Lower leg skin (tissue), 4 donors: ENCODE measurements at places on chromosomes 5 and 9. TPM values are rescaled to one million over a fixed set of nuclear protein-coding genes. Genes with fewer than 3 reads are reported as not detected.

- DNase-seq, result no peak
Measured at GRCh38 chr5:164207646-164208045, 702.2 kb downstream of the MAT2B start.

DNA sequence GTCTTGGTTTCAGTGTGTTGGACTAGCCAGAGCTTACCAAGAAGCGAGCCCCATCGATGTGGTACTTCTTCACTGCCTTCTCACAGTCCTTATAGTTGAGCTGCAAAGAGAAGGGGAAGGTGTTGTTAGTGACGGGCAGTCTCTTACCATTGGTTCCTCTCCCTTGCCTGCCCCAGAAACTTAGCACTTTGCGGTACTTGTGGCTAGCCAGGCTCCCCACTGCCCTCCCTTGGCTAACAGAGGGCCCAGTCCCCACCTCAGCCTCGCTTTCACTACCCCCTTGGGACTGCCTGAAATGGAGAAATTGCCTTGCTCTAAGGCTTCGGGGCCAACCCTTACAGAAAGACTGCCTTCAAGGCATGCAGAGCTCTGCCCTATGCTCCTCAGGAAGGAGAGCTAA lies 4.3 kb downstream of the LCP2 start:
- no peak for DNase-seq

PCDHB16 gene
- 1.1 TPM for total RNA-seq

PIP5K1B gene
- total RNA-seq, result 2.4 TPM

BSPRY gene
- 41.1 TPM for total RNA-seq

- no peak for DNase-seq
Measured at GRCh38 chr5:63400079-63400478, 562.2 kb downstream of the HTR1A start.

TNFSF8 gene
- 2.5 TPM for total RNA-seq

- peak; percentile 67 for DNase-seq
Measured at GRCh38 chr9:126301985-126302603, 24.5 kb upstream of the MVB12B start.

- no peak for DNase-seq
Measured at GRCh38 chr5:131595088-131596033, 39.7 kb downstream of the RAPGEF6 start.

- DNase-seq, result no peak
Measured at GRCh38 chr5:142360051-142360498, 35.3 kb upstream of the SPRY4 start.

- no peak for DNase-seq
Measured at GRCh38 chr5:113064806-113065205, 88.2 kb downstream of the DCP2 start.

GRCh38 chr9:23431459-23431858 lies 394.6 kb downstream of the ELAVL2 start:
- DNase-seq, result no peak

DNA sequence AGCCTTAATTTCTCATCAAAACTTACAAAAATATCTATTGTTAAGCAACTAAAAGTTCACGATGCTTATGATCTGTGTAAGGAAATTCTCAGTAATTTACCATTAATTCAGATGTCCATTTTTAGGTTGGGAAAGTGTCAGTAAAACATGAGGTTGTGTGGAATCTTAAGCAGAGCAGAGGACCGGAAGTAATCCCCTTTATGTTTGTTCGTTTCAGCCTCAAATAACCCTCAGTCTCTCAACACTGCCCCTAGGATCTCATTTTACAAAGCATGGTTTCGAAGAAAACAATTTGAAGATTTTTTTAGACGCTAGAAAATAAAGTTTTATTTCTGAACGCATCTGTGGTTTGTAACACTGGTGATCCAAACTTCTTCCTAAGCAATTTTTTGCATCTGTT lies 504.2 kb downstream of the MAT2B start:
- no peak for DNase-seq

DNA sequence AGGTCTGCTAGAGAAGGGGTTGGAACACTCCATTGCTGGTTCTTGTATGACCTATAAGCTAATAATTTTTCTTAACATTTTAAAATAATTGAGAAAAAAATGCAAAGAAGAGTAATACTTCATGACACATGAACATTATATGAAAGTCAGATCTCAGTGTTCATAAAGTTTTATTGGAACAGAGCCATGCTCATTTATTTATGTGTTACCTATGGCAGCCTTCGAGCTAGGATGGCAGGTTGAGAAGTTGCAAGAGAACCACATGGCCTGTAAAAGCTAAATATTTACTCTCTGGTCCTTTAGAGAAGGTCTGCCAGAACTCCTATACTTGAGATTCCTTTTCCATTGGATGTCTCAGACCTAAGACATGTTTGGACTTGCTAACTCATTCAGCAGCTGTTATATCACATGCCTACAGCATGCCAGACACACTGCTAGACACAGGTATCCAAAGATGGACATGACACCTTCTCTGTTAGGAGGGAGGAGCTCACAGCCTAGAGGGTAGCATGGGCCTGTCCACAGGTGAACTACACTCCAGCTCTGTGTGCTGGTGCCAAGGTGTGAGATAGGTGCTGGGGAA lies 304.3 kb downstream of the ARHGAP26 start:
- DNase-seq, result no peak

DNA sequence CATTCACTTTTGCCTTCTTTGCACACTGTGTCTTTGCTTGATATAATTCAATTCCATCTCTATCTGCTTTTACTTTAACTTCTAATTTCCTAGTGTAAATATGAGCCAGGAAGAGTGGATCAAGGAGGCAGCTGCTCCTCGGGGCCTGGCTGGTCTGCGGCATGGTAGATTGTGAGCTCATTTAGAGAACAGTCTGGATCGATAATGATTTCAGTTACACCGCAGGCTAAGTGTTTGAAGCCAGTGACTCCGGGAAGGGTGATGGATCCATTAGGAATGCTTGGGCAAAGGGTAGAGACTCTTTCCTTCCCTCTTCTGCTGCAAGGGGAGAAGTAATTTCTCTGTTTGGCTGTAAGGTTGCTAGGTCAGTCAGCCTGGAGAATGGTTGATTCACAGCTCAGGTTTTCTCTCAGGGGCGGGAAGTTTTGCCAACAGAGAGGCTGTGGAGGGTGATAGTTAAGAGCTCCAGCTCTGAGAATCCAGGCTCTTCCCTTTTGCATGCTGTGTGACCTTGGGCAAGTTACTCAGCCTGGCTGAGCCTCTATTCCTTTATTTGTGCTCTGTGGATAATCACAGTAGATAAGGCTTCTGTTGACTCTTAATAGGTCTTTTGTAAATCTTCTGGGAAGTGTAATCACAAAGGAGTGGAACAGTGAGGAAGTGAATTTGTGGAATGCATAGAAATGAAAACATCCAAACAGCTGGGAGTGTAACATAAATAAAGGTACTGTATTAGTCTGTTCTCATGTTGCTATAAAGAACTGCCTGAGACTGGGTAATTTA lies 99.1 kb downstream of the PTTG1 start:
- DNase-seq, result no peak

ADAM19 gene
- total RNA-seq, result 0.76 TPM

GPRIN1 gene
- 1.5 TPM for total RNA-seq

PCDHGA5 gene
- 2.2 TPM for total RNA-seq

DNA sequence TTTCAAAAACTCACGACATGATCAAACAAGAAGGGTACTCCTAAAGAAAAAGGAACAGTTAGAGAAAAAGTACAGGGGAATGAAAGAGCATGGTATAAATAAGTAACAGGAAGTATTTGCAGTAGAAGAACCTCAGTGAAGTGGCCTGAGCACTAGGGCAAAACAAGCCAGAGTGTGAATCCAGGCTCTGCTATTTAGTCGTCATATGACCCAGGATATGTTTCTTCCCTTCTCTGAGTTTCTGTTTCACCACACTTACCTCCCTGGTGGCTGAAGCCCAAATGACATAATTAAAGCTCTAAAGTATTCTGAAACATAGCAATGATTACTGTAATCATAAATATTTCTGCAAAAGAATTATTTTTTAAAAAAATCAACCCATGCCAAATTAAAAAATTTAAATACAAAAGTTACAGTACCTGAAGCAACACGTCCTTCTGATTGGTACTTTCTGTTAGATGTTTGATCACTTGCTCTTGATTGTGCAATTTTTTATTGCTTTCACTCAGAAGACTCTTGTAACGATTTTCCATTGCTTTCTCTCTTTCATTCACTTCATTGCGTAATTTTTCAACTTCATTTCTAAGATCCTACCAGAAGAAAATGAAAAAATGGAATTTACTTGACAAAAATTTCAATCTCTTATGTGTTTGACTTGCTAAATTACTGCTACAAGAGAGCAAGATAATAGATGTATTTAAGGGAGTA lies 88.9 kb downstream of the CDK5RAP2 start:
- DNase-seq, result no peak

GRCh38 chr9:21669701-21670100 lies 132.7 kb upstream of the MTAP start:
- DNase-seq, result no peak

MCC gene
- 73.5 TPM for total RNA-seq

- no peak for DNase-seq
Measured at GRCh38 chr5:173969167-173970049, 19.6 kb upstream of the C5orf47 start.

DNA sequence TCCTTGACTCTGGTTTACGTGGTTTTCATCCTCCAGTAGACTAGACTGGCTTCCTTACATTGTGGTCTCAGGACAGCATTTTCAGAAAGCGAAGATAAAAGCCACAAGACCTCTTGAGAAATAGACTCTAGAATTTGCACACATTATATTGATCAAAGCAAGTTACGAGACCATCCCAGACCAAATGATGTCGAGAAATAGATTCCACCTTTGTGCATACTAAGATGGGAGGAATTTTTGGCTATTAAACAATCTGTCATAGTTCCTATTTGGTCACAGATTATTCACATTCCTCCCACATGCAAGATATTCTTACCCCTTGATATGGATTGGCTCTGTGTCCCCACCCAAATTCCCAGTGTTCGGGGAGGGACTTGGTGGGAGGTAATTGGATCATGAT lies 65.6 kb downstream of the TEX10 start:
- DNase-seq, result no peak

IFNA7 gene
- not detected for total RNA-seq

PRUNE2 gene
- total RNA-seq, result 13.1 TPM

GRCh38 chr5:165076686-165077085 lies 1571.3 kb downstream of the MAT2B start:
- DNase-seq, result no peak

DNA sequence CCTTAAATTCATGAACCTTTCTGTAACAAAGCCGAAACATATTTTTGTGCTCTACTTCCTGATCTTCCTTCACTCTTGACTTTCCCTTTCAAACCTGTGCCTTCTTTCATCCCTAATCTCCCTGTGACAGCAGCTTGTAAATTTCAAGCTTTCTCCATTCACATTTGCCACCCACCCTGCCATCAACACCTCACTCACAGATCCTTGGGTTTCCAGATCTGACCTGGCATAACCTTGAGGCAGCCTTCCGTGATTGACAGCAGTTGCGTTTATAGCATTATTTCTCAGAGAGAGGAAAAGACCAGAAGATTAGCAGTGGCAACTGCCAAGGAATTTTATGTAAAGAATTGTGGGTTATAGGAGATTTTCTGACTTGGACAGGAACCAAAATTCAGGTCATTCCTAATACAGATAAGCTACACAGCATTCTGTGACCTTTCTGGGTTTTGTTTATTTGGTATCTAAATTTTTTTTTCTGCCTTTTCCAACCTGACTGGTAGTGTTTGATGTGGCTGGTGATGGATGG lies 260.0 kb downstream of the NR2F1-AS1 start:
- no peak for DNase-seq

- DNase-seq, result no peak
Measured at GRCh38 chr5:77849308-77849900, 73.3 kb upstream of the TBCA start.

ECM2 gene
- total RNA-seq, result 4.5 TPM

DNA sequence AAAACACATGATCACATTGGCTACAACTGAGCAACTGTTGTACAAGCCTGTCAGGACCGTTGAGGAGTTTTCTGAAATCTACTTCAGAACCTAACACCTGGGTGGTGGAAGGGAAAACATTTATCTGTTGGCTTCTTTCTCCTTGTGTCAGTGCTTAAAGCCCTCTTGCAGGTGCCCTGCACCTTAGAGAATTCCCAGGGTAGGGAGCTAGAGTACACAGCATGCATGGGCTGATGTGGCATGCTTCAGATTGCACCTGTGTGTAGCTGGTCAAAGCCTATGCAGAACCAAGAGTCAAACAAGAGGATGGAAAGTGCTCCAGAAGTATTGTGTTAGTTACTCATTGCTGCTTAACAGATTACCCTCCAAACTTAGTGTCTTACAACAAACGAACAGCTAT lies 33.6 kb upstream of the ZBED3 start:
- no peak for DNase-seq

DNA sequence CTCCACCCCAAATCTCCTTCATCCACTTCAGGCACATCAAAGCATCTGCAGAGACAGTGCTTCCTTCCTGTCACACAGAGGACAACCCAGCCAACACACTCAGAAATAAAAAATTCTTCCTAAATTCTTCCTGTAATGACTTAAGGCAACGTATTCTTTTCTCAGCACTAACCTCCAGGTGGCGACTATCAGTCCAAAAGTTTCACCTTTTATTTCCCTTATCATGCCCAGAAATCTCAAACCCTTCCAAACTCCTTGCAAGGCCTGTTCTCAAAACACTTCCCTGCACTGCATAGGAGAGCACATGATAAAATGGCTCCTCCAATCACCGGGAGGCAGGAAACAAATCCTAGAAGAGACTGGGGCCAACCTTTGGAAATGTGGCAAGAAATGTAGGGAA lies 35.1 kb downstream of the SLIT3 start:
- no peak for DNase-seq

- DNase-seq, result no peak
Measured at GRCh38 chr9:7209016-7209715, 451.4 kb downstream of the KDM4C start.

GRCh38 chr5:133496631-133497030 lies 115.7 kb downstream of the FSTL4 start:
- no peak for DNase-seq

GRCh38 chr9:71704796-71705195 lies 63.5 kb downstream of the CEMIP2 start:
- DNase-seq, result no peak
